ENCODE measurements at places on chromosomes 6 and 20.

- no peak for DNase-seq
These were observed 49.6 kb upstream of the DSN1 start for GRCh38 chr20:36823121-36823520.

- DNase-seq, result no peak
These were observed 60.0 kb downstream of the OR2J2 start for GRCh38 chr6:29230666-29231065.

DNA sequence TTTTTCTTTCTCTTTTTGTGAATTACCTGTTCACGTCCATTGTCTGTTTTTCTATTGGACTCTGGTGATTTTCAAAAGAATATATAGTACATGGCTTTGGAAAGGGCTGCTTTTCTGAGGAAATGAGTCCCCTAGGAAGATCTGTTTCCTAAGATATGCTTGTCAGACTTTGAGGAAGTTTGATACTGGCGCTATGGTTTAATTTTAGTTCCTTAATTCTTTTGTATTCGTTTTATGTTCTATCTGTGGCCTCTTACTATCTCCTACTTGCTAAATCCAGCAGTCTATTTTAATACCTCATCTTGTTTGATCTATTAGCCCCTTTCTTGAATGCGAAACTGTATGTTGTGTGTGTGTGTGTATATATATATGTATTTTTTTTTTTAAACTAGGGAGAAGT, 101.9 kb downstream of the LIN28B start:
- no peak for DNase-seq

DNA sequence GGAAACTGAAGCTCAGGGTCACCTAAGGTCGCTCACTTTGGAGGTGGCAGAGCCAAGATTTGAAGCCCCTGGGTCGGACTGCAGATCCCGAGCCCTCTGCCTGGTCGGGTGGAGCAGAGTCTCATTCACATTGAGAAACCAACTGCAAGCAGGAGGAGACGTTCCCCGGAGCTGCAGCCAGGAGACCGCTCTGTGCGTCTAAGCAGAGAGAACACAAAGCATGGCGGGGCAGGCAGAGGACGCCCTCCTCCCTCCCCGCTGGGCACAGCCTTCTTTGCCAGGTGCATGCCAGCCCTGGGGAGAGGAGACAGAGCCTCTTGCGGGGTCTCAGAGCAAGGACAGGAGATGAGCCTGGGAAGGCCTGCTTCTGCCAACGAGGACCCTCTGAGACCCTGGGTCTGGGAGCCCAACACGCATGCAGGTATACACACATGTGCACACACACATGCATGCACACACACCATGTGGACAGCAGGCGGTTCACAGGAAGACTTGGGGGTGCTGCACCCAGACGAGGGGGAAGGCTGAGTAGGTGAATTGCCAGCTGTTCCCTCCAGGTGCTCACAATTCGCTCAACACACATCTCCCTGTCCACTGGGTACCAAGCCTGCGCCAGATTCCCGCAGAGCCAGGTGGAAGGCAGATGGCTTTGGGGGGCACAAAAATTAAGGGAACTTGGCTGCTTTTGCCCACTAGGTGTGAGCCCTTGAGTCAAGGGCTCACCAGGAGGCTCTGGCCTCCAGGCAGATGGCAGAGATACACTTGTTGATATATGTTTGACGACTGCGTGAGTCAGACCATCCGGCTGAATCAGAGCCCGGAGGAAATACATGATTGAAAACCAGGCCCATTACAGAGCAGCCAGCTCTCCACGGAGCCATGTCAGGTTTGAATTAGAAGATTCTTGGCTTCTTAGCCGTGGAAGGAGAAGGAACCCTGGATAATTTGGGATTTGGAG, 5.5 kb upstream of the NTSR1 start:
- peak; percentile 53 for DNase-seq

- no peak for DNase-seq
These were observed 17.9 kb downstream of the CARMIL1 start for GRCh38 chr6:25297039-25297441.

DNA sequence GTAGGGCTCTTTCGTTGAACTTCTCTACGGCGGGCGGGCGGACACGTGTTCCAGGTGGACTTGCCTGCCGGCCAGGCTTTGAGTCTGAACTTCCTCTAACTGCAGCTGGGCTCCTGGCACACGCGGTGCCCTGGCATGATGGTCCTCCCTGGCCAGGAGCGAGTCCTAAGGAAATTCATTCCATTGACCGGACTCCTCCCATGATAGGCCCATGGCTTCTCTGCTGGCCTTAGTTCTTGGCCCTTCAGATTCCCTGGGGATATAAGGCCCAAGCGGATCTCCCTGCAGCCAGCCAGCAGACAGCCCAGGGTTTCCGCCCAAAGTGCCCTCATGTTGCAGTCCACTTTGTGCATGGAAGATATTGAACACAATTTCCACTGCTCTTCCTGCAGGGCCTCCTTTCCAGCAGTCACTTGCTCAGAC, 39.4 kb downstream of the TBC1D7 start:
- no peak for DNase-seq

DNA sequence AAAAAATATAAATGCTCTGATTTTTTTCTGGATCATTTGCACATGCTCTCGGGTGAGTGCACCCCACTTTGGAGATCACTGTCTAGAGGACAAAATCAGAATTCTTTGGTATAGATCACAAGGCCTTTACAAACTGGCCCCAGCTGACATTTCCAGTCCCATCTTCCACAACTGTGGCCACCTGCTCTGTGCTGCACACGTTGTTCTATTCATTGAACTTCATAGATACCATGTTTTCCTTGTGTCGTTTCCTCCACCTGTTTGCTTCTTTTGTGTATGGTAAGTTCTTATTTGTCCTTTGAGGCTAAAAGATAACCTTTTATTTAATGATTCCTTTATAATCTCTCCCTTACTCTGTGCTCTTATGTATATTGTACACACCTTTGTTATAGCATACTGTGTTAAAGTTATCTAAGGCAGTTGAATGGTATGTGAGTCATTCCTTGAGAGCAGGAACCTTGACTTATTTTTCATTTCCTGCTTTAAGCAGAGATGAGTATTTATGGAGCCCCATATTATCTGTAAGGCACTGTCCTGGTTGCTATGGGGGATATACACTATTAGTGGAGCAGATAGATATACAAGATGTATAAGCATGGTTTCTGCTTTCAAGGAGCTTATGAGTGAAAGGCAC, 12.0 kb upstream of the SLC17A5 start:
- no peak for DNase-seq

DNA sequence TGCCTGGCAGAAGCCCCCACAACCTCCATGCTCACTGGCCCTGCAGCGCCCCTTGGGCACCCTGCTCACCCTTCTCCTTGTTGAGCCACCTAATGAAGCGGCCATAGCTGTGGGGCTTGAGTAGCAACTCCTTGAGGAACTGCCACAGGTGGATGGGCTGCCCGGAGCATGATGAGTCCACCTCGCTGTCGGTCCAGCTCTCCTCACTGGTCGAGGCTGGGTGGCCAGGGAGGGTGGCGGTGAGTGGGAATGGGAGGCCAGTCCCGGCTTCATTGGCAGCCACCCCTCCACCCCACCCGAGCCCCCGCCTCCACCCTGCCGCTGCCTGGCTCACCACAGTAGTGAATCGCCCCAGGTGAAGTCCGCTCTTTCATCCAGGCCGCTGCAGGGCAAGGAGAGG, 16.9 kb downstream of the SPDEF start:
- no peak for DNase-seq

DNA sequence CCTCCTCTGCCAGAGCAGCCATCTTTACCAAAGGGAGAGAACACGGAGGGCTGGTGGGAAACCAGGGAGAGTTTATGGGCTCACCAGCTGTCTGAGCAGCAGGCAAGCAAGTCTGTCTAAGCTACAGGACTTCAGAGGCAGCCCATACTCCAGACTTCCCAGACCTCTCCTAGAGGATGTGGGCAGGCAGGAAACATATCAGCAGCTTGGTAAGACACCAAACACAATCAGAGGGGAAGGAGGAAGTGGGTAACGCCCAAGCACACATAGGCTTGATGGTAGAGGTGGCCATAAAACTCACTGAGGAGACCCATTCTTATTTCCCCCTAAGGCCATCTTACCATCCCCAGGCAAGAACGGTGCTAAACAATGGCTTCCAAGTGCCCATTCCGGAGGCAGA, 143.1 kb upstream of the ARID1B start:
- no peak for DNase-seq

DNA sequence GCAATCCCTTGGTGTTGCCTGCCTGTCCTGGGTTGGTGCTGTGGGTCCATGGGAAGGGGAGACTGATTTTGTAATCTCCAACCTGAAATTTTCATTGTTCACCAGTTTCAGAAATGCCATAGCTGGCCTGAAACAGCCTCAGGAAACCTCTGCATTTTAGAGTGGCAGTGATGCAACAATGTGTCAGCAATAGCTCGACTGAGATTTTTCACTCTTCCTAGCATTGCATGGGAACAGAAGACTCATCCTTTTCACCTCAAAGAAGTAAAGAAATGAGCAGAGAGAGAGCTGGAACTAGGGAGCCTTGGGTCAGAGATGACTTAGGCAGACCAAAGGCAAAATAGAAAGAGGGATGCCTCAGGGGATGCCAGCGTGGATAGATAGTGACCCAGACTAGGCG, 23.7 kb upstream of the TMEM14A start:
- peak; percentile 60 for DNase-seq

DNA sequence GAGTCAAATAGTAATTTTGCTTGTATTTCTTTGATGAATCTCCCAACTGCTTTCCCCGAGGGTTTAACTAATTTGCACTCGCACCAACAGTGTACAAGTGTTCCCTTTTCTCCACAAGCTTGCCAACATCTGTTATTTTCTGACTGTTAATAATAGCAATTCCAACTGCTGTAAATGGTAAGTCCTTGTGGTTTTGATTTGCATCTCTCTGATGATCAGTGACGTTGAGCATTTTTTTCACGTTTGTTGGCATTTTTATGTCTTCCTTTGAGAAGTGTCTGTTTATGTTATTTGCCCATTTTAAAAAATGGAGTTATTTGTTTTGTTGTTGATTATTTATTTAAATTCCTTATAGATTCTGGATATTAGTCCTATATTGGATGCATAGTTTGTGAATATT, 399.8 kb upstream of the MAN1A1 start:
- DNase-seq, result no peak

GRCh38 chr6:17622144-17622543, 22.0 kb downstream of the FAM8A1 start:
- no peak for DNase-seq

GRCh38 chr6:150652848-150653613, 53.3 kb downstream of the PLEKHG1 start:
- DNase-seq, result no peak

GRCh38 chr6:34074064-34074742, 71.7 kb downstream of the GRM4 start:
- no peak for DNase-seq

- no peak for DNase-seq
These were observed 80.8 kb upstream of the COL21A1 start for GRCh38 chr6:56327946-56328727.

DNA sequence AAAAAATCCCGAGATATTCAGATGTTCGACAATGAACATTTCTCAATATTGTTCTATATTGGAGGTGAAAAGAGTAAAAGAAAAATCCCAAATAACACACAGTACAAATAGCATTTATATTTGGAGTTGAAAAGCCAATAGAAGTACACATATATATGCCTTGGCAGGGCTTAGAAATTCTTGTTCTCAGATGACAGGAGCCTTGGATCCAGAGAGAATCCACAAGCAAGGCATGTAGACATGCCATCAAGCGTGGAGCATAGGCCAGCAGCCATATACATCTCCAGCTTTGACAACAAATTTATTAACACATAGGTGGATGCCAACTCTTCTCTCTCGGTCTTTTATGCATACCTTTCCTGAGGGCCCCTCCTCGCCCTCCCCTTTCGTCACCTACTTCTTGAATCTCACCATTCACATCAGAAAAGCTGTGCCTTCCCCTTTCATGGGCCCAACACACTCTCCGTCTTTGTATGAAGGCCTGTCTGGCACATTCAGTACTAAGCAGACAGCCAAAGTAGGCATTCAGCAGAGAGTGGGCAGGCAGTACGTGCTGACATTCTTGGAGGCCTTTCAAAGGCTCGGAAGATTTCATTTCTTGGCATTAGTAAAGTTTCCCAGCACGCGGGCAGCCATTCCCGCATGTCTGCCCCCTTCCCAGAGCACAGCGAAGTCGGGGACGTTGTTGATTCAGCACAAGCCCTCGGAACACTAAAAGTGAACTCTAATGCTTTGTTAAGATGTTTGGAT, 18.2 kb downstream of the NEDD9 start:
- DNase-seq, result no peak

DNA sequence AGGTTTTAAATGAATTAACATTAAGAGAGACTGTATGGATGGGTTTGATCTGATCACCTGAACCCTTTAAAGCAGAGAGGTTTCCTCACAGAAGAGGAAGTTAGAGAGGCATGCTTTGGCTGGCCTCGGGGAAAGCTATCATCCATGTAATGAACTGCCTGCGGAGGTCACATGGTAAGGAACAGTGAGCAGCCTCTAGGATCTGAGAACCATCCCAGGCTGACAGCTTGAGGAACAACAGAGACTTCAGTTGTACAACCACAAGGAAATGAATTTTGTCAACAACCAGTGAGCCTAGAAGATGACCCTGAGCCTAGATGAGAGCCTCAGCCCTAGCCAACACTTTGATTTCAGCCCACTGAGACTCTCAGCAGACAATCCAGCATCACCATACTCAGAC, 2.9 kb upstream of the COL21A1 start:
- no peak for DNase-seq
